ENCODE measurements at places on chromosomes 1 and 21.
A peak's percentile ranks its signal among the peaks of the same experiment; 100 is the strongest.

GRCh38 chr21:38982096-38982495 is 176.4 kb downstream of the ETS2 start:
- no peak for DNase-seq

GRCh38 chr1:115158181-115158580 is 68.9 kb upstream of the TSPAN2 start:
- no peak for DNase-seq

- peak; percentile 45 for DNase-seq
Observed at GRCh38 chr1:156625436-156626078, 6.3 kb downstream of the HAPLN2 start.

- no peak for DNase-seq
Observed at GRCh38 chr1:59485171-59485570, 188.3 kb downstream of the FGGY start.

DNA sequence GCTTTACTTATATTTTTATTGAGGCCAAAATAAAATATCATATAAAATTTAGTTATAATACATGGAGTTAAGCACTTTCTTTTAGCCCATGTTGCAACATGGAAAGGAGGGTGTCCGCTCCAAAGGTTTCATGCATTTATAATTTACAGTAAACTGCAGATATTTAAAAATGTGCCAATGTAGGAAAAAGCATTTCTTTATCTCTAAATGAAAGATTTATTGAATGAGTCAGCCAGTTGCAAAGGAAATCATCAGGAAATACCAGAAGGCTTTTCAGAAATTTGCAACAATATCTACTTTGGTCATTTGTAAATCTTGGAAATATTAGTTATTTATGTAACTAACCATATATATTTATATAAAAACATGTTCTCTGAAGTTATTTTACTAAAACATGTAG is 12.1 kb downstream of the ATP6V1G3 start:
- DNase-seq = no peak

DNA sequence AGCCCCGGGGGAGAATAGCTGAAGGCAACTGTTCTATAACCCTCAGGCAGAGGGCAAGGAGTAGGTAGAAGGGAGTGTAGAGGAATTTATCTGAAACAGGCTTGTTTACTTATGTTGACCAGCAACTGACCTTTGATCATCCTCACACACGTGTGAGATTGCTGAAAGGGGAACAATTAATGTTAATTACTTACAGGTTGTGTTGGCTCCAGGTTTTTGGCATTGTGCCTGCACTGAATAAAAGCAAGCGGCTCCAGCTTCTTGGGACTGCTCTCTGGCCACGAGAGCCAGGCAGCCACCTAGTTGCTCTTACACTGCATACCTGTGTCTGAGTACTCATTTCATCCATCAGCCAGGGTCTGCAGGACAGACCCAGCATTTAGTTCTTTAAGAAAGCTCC is 41.3 kb upstream of the ARHGEF10L start:
- no peak for DNase-seq

- DNase-seq = no peak
Observed at GRCh38 chr1:63321785-63322113, 618 bp upstream of the FOXD3 start.

GRCh38 chr1:59878370-59878769 is 48.2 kb downstream of the CYP2J2 start:
- no peak for DNase-seq

- DNase-seq = no peak
Observed at GRCh38 chr1:209229494-209230061, 353.9 kb upstream of the CAMK1G start.

GRCh38 chr1:177281901-177282300 is 111.1 kb downstream of the BRINP2 start:
- no peak for DNase-seq

DNA sequence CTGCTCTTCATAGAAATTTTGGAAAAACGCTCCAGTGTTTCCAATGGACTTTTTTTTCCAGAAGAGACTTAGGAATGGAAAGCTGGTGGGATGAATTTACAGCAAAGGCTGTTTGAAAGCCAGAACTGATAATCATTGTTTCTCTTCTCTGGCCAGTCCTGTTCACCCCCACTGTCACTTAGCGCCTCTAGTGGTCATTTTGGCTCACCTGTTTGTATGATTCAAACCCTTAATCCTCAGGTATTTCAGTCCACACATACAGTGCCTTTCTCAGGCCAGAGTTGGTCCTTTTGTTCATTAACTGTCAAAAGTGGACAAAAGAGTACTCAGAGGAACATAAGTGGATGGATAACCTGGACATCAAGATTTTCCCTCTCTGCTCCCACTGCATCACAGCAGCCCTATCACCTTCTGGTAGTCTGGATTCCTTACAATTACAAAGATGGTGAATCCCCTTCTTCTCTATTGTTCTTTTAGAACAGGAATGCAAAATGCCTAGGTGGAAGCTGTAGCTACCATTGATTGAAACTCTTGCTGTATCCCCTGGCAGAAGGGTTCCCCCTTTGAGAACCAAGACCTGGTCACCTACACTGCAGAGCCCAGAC is 177.6 kb upstream of the OLFM3 start:
- no peak for DNase-seq

DNA sequence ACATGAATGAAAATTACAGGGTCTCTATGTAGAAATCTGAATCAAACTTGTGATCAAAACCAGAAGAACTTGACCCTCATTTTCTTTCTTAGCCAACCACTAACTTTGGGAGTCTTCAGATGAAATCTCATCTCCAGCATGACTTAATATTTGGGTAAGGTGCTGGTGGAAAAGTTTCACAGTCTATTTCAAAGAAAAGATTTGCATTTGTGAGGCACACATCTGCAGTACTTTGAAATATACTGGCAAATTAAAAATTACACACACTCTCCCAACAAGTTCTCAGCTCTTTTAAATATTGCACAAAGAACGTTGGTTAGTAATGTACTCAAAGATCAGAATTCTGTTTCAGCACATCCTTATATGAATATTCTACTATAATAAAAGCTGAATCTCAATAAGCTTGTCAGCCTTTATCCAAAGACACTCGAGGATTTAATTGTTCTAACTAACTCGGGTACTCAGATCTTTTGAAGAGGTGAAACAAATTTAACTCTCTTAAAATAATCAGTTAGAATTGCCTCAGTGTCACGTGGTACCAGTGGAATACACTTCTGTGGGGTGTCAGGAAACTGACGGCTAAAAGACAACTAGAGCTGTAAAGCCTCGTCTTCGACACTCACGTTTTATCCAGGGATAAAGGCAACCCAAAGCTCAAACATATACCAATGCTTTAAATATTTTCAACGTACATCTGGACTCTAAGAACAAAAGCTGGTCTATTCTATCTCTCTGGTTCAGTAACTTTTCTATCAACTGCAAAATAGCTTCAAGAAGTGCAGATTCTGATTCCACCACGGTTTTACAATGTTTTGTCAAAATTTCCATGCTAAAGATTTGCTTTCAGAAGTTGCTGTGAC is 19.0 kb downstream of the SAMSN1 start:
- no peak for DNase-seq

DNA sequence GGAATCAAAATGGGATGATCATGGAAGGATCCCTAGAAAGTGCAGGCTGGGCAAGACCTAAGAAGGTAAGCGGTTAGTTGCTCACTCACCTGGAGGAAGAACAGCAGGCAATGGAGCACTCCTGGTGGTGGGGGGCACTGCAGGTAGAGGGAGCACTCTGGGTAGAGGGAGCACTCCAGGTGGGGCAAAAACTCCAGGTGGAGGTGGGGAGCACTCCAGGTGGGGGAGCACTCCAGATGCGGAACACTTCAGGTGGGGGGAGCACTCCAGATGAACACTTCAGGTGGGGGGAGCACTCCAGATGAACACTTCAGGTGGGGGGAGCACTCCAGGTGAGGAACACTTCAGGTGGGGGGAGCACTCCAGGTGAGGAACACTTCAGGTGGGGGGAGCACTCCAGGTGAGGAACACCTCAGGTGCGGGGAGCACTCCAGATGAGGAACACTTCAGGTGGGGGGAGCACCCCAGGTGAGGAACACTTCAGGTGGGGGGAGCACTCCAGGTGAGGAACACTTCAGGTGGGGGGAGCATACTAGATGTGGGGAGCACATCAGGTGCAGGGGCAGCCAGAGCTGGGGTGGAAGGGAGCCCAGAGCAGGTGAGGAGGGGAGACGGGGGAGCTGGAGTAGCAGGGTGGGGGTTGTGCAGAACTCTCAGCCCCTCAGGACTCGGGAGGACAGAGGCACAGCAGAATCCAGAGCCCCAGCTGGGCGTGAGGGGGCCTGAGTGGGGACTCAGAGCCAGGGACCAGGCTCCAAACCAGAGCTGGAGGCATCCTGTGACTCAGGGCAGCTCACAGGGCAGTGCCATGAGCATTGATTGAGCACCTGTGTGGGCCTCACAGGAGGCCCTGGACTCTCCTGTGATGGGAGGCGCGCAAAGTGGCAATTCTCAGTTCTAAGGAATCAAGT is 37.7 kb upstream of the COL6A1 start:
- no peak for DNase-seq

DNA sequence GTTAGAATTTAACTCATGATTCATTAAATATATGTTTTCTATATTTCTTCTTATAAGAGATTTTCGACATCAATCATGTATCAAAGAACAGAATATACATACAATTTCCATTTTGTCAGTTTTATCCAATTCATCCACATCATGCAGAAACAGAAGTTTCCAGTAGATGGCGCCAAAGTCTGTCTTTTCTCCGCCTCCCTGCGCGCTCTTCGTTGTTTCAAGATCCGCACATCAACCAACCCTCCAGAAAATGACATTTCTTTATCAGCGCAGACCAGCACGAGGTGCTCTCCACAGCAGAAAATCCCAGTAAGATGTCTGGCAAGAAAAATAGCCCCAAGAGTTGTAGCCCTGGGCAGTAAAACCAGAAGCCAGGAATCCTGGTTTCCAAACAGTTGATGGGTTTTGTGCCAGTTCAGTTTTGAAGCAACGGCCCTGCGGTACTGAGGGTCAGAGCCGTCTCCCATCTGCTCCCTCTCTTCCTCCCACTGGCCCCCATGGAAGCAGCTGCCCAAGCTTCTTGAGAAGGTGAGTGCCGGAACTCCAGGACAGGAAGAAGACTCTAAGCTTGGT is 38.6 kb upstream of the GPR137B start:
- DNase-seq = peak; percentile 24

- DNase-seq = no peak
Observed at GRCh38 chr1:226977643-226978431, 37.7 kb downstream of the COQ8A start.

- no peak for DNase-seq
Observed at GRCh38 chr1:159441360-159441759, 1.8 kb downstream of the OR10J1 start.

- no peak for DNase-seq
Observed at GRCh38 chr1:76230842-76231281, 156.3 kb downstream of the ST6GALNAC3 start.

DNA sequence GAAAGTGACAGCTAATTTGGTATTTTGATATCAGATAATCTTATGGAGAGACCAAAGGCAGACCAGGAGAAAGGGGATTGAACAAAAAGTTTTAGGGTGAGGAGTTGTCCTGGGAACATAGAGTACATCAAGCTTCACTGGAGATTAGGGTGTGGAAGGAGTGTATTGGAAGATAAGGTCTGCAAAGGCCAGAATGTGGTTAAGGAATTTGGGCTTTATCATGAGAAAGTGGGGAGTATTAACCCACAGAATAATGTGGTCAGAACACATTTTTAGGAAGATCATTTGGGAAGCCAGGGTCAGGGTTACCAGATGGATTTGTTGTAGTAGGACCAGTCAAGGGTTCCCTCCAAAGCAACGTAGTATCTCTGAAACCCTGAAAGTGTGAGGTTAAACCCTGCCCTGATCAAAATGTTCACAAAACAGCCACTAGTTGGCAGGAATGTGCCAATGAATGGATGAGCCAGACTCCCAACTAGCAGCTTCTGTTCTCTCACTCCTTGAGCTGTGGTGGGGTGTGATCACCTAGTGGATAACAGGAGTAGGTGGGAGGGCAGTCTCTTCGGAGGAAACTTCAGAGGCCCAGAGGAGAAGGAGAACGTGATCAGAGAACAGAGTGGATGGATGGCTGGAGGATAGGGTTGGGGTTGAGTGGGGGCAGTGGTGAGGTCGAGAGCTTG is 35.8 kb downstream of the SLC2A1 start:
- no peak for DNase-seq

- peak; percentile 43 for DNase-seq
Observed at GRCh38 chr1:110060034-110060661, 10.3 kb downstream of the ALX3 start.

DNA sequence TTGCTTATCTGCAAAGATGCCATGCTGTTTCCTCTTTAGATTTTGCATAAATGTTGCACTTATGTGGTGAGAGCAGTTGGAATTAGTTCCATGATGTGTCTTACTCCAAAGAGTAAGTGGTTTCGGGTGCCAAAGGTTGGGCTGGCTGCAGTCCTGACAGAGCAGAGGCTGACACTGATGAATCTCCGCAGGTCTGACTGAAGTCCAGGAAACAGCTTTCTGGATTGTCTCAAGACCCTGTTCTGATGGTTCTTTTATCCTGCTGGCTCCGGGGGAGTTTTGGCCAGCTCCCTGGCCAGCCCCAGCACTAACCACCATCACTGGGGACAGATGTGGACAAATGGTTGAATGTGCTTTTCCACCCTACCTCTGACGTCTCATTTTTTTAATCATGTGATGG is 207.2 kb upstream of the KIAA0040 start:
- no peak for DNase-seq

DNA sequence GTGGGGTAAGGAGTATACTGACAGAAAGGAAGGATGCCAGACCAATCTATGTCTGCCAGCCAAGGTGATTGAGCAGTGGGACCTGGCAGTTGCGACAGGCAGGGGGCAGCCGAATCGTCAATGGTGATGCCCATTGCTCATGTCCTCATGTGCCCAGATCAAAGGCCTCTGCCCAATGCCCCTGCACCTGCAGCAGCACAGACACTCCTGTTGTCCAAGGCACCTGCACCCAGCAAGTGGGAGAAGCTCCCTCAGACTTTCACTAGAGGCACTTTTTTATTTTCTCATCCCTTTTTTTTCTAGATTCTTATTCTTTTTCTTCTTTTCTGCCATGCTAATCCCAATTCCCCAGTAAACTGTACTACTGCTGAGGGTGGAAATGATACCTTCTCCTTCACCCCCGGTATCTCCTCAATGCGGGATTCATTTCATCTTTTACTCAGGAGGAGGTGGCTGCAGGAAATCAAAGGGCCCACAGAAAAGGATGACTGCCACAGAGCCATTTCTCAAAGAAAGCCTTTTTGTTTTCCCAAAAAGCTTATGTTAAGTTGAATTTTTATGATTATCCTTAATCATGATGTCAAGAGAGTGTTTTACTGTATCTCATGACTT is 332.0 kb downstream of the PAPPA2 start:
- no peak for DNase-seq

DNA sequence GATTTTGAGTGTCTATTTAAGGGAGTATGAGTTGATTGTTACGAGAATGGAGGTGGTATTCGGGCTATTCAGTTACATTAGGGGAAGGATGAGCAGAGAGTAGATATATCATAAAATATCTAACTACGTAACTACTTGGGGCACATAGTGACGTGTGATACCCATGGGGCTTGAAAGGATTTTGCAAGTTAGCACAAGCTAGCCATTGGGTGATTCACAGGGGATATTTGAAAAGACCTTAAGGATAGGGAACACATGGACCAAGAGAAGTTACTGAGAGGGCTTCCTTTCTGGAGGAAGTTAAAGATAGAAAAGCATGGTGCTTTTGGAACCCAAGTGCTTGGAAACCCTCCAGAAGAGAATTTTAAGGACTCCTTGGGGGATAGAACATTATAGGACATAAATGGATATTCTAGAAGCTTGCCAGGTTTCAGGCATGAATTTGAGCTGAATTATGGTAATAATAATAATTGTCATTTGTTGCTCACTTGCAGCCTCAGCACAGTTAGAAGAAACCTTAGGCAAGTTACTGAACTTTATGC is 5.4 kb downstream of the DISP1 start:
- no peak for DNase-seq
